CD4-positive, alpha-beta T cell treated with Interleukin-12 subunit alpha and Interleukin-12 subunit beta, for 1 hour (primary cell): ENCODE measurements at places on chromosomes 7 and 10.

GRCh38 chr7:106050002-106050745 is 61.9 kb downstream of the SYPL1 start:
- no peak for DNase-seq

DNA sequence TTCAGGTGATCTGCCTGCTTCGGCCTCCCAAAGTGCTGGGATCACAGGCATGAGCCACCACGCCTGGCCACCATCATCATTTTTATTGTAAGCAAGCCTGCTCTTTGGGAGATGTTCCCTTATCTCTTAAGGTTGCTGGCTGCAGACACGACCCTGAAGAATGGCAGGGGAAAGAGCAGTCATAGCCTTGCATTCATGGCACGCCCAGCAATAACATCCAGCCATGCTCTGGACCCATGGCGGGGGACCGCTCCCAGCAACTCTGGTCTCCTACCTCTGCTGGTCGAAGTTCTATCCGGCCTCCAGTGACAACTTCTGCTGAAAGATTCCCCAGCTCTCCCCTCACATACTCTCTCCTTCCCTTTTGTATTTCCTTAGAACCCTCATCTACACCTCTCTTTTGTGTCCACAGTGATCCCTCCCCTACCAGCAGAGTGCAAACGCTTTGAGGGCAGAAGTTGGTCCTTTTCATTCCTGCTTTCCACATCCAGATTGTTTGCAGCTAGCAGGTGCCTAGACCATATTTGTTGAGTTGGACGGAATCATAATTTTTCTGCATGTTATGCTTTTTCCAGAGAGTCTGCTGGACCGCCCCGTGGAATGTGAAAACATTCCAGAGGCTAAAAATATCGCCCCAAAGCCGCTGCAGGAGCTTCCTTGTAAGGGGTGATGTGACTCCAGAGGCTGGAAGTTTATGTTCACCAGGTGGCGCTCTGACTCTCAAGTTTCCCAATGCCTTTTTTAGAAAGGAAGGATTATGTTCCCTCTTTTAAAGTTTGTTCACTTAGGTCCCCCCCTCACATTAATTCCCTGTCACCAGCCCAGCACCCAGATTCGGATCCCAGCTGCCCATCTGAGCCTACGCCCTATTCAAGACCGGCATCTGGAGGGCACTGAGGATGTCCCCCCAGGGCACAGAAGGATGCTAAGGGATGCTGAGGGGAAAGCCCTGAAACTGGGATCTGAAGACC is 4.3 kb upstream of the MARVELD1 start:
- DNase-seq, result peak; percentile 45

- no peak for DNase-seq
Observed at GRCh38 chr7:82732677-82733076, 289.1 kb upstream of the CACNA2D1 start.

DNA sequence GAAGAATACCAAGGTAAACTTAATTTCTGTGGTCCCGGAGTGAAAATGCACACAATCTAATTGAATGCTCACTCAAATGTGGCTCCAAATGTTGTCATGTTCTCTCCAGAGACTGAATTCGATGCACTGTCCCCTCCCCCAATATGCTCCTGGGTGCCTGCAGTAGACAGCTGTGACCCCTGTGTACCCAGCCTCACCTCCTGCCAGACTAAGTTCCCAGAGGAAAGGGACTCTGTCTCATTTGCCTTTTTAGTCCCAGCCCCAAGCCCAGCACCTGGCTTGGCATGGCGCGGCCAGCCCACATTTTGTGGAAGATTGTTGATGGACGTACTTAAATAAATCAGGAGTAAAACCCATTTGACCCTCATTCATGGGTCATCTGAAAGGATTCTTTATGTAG is 21.8 kb upstream of the FIGNL1 start:
- no peak for DNase-seq

- DNase-seq, result no peak
Observed at GRCh38 chr10:32060347-32060746, 4.1 kb upstream of the KIF5B start.

DNA sequence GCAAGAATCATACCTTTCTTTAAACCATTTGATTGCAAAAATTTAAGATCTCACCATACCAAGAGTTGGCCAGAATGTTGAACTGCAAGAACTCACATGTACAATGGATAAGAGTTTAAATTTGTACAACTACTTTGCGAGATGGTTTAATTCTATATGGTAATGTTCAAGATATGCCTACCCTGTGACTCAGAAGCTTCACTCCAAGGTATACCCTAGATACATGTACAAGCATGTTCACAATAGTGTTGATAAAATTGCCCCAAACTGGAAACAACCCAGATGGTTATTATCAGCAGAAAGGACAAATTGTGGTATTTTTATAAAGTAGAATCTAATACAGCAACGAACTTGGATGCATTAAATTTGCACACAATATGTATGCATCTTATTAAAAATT is 25.1 kb upstream of the RAB18 start:
- no peak for DNase-seq

DNA sequence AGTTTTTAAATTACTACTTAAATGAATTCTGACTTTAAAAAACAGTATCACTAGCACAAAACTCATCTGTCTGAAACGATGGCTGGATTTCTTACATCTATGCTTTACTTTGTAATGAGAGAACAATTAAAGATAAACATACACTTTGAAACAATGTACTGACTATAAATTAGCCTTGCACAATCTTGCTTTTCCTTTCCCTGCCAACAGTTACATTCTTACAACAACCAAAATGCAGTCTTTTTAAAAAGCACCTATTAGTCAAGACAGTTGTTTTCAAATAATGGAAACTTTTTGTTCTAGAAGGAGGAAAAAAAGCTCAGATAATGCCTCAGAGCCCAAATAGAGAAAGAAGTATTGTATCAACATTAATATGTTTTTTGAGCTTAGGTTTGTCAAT is 153.3 kb downstream of the ELMO1 start:
- no peak for DNase-seq

DNA sequence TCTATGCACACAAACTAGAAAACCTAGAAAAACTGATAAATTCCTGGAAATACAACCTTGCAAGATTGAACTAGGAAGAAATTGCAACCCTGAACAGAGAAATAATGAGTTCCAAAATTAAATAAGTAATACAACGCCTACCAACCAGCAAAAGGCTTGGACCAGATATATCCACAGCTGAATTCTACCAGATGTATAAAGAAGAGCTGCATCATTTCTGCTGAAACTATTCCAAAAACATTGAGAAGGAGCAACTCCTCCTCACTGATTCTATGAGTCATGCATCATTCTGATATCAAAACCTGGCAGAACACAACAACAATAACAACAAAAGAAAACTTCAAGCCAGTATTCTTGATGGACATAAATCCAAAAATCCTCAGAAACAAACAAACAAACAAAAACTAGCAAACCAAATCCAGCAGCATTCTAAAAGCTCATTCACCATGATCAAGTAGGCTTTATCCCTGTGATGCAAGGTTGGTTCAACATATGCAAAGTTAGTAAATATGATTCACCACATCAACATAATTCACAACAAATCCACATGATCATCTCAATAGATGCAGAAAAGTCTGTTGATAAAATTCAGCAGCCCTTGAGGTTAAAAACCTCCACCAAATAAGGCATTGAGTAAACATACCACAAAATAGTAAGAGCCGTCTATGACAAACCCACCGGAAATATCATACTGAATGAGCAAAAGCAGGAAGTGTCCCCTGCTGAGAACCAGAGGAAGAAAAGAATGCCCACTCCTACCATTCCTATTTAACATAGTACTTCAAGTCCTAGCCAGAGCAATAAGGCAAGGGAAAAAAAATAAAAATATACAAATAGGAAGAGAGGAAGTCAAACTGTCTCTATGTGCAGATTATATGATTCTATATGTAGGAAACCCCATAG is 98.2 kb downstream of the PCDH15 start:
- DNase-seq, result no peak

DNA sequence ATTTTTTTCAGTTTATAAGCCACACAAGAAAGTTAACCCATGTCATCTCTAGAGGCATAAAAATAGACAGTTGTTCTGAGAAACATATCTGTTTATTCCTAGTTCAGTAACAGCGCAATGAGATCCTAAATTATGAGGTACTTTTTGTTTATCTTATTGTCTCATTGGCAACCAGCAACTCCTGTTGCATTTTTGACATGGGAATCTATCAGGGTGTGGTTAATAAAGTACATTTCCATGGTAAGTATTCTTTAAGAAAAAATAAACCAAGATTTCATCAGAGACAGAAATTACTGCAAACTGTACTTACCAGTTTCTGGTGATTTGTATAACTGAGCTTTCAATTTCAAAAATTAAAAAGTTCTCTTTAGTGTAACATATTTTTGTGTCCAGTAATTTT is 9.0 kb downstream of the FAS start:
- peak; percentile 58 for DNase-seq
